ENCODE measurements at places on chromosomes 2 and 18.

- DNase-seq, result no peak
Observed at GRCh38 chr2:236678307-236678975, 108.8 kb downstream of the ACKR3 start.

GRCh38 chr2:119233326-119234020 lies 9.8 kb downstream of the STEAP3 start:
- DNase-seq, result no peak

- DNase-seq, result no peak
Observed at GRCh38 chr2:85436836-85437487, 18.4 kb downstream of the SH2D6 start.

- no peak for DNase-seq
Observed at GRCh38 chr2:217402761-217403383, 543.0 kb upstream of the TNP1 start.

DNA sequence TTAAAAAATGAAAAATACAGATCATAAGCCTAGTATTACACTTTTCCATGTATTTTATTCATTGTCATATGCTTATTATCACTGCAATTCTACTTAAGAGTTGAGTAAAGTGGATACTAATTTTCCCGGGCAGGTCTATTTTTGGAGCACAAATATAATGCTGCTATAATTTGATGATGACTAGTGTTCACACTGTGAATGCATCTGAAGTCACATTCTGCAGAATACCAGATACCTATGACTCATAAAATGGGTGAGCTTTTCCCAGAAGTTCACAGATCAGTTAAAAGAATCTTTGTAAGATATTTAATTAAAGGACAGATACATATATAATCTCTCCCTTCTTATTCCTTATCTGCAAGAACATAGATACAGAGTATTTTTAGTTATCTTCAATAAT lies 79.8 kb upstream of the MC4R start:
- DNase-seq, result no peak

GRCh38 chr18:36942264-36942663 lies 113.3 kb downstream of the KIAA1328 start:
- DNase-seq, result no peak

DNA sequence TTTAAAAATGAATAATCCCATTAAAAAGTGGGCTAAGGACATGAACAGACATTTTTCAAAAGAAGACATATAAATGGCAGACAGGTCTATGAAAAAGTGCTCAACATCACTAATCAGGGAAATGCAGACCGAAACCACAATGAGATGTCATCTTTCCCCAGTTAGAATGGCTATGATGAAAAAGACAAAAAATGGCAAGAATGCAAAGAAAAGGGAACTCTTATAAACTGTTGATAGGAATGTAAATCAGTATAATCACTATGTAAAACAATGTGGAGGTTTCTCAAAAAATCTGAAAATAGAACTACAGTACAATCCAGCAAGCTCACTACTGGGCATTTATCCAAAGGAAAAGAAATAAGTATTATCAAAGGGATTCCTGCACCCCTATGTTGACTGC lies 169.2 kb downstream of the METTL4 start:
- DNase-seq, result no peak

DNA sequence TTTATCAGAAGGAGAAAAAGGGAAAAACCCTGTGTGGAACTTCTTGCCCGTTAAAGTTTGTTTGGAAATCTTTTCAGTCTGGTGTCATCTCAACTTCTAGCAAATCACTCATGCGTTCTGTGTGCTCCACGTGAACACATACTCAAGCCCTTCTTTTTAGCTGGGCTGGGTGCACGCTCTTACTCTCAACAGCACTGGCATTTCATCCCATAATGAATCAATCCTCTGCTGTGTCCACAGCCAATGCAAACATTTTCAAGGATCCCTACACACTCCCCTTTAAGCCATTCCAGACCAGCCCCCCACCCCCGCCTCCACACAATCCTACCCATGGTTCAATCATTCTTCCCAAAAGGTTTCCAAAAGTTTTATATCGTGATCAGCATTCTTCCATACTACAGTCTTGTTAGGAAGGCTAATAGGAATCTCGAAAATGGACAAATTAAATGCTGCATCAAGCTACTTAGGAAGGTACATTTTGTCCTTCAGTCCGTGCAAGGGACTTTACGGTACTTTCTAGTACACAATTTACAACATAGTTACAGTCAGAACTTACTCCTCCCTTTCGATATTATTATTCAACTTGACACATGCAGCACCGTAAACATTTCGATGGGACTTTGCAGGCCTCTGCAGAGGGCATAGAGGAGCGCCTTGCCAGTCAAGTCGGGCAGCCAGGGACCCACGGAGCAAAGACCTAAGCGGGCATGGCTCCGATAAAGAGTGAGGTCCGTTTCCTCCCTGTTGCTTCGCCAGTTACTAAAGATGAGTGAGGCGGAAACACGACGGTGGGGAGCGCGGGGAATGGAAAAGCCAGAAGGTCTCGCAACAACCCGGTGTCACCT lies 1.4 kb downstream of the PTGR3 start:
- DNase-seq, result no peak
